ENCODE measurements at places on chromosomes 7 and 10.

DNA sequence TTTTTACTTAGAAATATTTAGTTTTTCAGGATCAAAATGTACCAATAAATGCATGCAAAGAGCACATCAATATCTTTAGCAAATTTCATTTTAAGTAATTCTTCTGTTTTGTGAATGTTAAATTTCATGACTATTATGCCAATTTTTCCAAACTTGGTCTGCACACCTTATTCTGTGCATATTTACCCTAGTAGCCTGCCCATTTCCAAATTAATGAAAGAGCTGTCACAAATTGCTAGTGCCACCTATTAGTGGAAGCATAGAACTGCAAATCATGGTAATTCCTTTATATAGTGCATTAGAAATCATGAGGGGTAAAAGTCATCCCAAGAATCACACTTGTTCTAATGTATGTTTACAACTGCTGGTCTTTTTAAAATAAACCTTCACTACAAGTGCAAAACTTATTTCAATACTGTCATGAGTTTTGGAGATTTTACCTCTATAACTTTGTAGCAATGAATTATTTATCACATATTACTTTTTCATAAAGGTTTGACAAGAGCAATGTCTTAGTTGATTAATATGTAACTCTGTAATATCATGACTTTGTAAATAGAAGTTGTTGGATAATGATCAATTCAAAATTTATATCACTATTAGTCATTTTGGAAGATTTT lies 5.7 kb downstream of the SEMA3A start:
- no peak for DNase-seq

GRCh38 chr10:106836933-106837663 lies 327.4 kb downstream of the SORCS1 start:
- DNase-seq: no peak

DNA sequence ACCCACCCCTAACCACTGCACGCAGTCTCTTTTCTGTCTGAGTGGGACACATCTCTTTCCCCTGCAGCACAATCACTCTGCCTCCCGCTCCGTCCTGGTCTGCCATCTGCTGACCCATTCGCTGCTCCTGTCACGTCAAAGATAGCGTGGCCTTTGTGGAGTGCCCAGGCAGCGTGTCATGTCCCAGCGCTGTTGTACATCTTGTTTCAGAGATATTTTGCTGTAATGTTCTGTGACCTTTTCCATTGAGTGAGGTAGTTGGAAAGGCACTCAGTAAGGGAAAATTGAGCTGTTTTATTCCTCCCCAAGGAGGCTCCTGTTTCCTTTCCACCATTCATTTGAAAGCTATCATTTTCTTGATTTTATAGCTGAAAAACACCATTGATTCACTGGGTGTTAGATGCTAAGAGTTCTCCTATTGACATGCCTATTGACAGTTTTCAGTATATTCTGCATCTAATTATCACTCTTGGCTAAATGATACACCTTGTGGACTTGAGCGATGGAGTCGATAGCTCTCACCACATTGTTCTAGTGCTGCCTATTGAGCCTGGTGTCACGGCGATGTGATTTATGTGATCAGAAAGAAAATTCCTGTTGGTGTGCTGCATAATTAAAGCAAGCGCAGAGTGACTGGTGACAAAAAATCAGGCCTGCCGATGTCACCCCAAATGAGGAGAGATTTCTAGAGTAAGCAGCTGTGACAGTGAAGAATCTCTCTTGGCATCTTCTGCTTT lies 372.6 kb downstream of the LRMDA start:
- no peak for DNase-seq

GRCh38 chr7:131603932-131604331 lies 47.5 kb upstream of the PODXL start:
- DNase-seq: no peak

GRCh38 chr10:49165821-49166483 lies 22.2 kb downstream of the TMEM273 start:
- no peak for DNase-seq

DNA sequence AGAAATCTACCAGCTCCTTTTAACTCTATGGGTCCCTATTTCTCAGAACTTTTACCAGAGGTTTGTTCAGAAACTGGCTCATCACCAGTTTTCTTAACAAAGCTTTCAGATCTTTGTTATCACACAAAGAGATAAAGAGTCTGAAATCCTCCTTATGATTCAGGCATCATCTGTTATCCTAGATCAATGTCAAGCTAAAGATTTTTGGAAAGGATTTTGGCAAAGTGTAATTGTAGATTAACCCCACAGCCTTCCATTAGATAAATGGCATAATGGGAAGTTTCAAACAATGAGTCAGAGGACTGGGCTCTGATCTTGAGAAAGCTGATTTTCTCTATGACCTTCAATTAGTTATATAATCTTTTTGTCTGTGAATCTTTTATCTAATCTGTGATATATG lies 192.2 kb downstream of the NXPH1 start:
- no peak for DNase-seq

- DNase-seq: no peak
Observed at GRCh38 chr10:128570319-128570995, 444.2 kb upstream of the MKI67 start.

GRCh38 chr10:102596506-102596971 lies 47.7 kb upstream of the TRIM8 start:
- DNase-seq: no peak

GRCh38 chr10:104170610-104171254 lies 48.8 kb downstream of the SFR1 start:
- DNase-seq: no peak

GRCh38 chr10:17923728-17924127 lies 28.0 kb upstream of the SLC39A12 start:
- DNase-seq: no peak

DNA sequence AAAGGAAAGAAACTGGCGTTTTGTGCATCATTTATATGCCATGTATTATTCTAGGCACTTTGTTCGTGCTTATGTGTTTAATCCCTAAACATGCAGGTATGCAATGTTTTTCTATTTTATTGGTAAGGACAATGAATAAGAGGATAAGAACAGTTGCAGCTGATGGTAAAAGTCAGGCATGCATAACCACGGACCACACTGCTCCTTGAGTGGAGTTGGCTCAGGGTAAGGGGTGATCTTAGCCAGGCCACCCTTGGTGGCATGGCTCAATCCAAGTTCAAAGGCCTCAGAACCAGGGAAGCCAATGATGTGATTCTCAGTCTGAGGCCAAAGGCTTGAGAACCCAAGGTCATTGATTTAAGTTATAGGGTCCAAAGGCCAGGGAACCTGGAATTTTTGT lies 1068.1 kb downstream of the NRG3 start:
- DNase-seq: no peak

- no peak for DNase-seq
Observed at GRCh38 chr10:32795598-32796183, 162.3 kb downstream of the ITGB1 start.

- no peak for DNase-seq
Observed at GRCh38 chr7:105830405-105831301, 45.7 kb downstream of the ATXN7L1 start.

GRCh38 chr10:48456361-48456804 lies 148.5 kb downstream of the ARHGAP22 start:
- no peak for DNase-seq

DNA sequence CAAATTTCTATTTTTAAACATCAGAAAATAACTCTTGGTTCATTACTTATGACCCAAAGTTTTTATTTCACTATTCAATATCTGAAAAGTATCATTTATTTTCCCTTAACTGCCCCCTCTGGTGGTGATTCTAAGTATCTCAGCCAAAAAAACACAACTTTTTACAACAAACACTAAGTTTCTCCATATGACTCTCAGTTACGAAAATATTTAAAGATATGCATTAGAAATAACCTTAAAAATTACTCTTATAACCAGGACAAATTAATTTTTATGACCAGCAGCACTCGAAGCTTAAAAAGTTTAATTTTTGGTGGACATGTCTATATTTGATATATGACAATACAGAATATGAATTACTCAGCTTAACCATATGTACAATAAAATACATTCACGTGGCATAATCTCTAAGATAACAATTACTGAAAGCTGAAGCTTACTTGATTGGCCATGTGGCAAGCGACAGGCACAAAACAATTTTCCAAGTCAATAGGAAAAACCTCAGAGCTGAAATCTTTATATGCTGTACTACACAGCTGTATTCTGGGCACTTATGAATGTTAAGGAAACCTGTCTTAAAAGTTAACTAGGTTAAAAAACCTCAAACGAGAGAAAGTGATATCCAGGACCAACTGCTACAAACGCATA lies 2.3 kb downstream of the HNRNPA2B1 start:
- no peak for DNase-seq

GRCh38 chr10:125692196-125692595 lies 9.2 kb upstream of the TEX36 start:
- DNase-seq: no peak

- no peak for DNase-seq
Observed at GRCh38 chr10:131094527-131095312, 216.8 kb downstream of the TCERG1L start.

GRCh38 chr7:118045629-118046028 lies 138.3 kb upstream of the LSM8 start:
- DNase-seq: no peak
